ENCODE measurements at places on chromosomes 6 and 20. TPM values are rescaled to one million over a fixed set of nuclear protein-coding genes. Genes with fewer than 3 reads are reported as not detected.

DNA sequence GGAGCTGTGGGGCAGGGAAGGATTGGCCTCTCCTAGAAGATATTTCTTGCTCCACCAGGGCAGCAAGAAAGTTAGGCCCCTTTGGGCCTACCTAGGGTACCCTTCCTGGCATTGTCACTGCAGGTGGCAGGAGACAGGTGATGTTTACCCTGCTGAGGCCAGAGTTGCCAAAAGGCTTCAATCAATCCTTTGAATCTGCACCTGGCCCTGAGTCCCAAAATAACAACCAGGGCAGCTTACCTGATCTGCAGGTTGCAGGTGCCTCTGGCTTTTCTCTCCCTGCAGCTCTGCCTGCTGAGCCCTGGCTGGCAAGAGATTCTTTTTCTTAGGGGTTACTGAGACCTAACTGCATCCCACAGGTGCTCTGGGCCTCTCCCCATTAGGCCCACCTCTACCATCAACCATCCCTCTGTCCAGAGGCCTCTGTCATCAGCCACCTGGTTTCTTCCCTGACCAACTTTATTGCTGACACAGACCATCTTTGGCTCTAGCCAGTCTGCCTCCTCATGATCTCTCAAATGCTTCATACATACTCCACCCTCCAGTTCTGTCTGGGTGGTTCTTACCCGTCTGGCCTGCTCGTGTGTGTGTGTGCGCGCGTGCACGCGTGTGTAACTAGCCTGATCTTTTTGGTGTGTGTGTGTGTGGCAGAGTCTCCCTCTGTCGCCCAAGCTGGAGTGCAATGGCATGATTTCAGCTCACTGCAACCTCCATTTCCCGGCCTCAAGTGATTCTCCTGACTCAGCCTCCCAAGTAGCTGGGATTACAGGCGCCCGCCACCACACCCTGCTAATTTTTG lies 13.7 kb downstream of the BCL2L1 start:
- H3K4me1 ChIP-seq: peaks cover 95% of the 10 kb centered on the region
- DNase-seq: no peak
- no peak overlapping the region for H3K4me3 ChIP-seq
- H3K27me3 ChIP-seq: no peaks in the 10 kb centered on the region
- H3K36me3 ChIP-seq: peaks cover 35% of the 10 kb centered on the region

FAM217A gene
- total RNA-seq: not detected

PAK5 gene
- total RNA-seq: 0.42 TPM

BMP6 gene
- 5.1 TPM for total RNA-seq

DNA sequence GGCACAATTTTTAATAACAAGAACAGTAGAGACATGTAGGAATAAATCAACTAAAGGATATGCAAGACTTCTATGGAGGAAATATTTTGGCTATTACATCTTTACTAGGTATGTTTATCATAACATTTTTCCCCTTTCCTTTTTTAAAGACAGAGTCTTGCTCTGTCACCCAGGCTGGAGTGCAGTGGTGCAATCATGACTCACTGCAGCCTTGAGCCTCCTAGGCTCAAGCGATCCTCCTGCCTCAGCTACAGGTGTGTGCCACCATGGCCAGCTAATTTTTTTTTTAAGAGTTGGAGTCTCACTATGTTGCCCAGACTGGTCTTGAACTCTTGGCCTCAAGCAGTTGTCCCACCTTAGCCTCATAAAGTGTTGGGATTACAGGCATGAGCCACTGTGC lies 37.0 kb downstream of the AKAP7 start:
- H3K27me3 ChIP-seq: no peaks in the 10 kb centered on the region
- no peaks in the 10 kb centered on the region for H3K4me1 ChIP-seq
- peaks cover 18% of the 10 kb centered on the region for H3K36me3 ChIP-seq
- DNase-seq: no peak

DNA sequence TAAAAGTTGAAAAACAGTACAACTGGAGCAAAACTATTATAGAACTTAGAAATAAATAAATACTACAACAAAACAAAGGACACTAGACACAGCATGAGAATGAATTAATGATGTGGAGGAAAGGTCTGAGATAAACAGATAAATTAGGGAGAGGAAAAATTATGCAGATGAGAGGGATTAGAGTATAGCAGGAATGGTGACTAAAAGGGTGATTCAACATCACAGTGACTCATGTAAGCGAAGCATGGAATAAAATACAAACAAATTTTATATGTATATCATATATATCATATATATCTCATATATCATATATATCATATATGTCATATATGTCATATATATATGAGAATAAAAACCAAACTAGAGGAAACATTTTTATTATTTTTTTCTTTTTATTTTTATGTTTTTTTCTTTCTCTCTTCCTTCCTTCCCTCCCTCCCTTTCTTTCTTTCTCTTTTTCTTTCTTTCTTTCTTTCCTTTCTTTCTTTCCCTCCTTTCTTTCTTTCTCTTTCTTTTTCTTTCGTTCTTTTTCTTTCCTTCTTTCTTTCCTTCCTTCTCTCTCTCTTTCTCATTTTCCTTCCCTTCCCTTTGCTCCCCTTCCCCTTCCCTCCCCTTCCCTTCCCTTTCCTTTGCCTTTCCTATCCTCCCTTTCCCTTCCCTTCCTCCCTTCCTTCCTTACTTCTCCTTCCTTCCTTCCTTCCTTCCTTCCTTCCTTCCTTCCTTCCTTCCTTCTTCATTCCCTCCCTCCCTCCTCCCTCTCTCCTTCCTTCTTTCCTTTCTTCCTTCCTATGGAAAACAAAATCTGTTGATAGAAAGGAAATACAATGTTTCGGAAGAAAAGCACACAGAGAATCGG lies 1014.6 kb downstream of the GRIK2 start:
- H3K36me3 ChIP-seq: no peaks in the 10 kb centered on the region
- H3K4me3 ChIP-seq: no peak overlapping the region
- no peaks in the 10 kb centered on the region for H3K4me1 ChIP-seq
- no peak for DNase-seq

OPN5 gene
- not detected for total RNA-seq

CD93 gene
- 24.5 TPM for total RNA-seq

DNA sequence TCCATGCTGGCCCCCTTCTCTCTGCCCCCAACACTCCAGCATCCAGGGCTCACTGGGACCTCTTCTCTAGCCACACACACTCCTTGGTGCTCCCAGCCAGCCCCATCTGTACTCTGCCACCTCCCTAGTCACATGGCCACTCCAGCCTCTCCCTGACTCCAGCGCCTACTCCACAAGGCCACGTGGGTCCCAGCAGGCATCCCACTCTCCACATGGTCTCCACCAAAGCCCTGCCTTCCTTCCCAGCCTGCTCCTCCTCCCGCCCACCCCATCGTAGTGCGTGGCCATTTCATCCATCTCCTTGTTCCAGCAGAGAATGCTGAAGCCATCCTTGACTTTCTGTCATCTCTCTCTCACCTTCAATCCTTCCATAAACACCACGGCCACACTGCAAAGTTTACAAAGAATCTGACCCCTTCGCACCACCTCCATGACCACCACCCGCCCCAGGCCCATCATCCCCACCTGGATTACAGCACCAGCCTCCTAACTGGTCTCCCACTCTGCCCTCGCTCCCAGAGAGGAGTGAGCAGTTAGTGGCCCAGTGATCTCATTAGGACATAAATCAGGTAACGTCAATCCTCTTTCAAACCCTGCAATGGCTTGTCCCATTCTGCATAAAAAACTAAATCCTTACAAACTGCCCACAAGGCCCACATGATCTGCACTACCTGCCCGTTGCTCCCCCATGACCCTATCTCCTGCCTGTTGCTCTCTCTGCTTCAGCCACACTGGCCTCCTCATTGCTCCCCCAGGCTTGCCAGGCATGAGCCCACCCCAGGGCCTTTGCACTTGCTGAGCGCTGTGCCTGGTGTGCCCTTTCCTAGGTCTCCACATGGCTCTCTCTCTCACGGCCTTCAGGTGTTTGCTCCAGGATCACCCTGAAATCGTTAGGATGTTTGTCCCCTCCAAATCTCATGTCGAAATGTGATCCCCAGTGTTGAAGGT lies 96.2 kb downstream of the GRM4 start:
- no peak overlapping the region for H3K4me3 ChIP-seq
- H3K36me3 ChIP-seq: no peaks in the 10 kb centered on the region
- no peaks in the 10 kb centered on the region for H3K4me1 ChIP-seq
- no peak for DNase-seq

DNA sequence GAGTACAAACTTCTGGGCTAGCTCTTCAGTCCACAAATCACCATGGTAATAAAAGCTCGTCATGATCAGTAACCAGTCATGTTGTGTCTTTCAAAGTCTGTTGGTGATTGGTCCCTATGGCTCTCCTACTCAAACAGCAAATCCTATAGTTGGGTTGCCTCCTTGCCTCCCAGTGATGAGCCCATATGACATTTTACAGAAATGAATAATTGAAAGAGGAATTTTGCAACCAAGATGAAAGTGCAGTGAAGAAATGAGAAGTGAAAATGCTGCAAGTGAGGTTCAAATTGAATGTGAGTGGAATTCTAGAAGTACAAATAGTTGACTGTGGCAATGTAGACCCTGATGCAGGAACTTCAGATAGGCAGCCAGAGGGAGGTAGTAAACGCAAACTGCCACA lies 5.1 kb upstream of the SIRPD start:
- H3K36me3 ChIP-seq: no peaks in the 10 kb centered on the region
- no peaks in the 10 kb centered on the region for H3K27me3 ChIP-seq
- H3K4me1 ChIP-seq: no peaks in the 10 kb centered on the region
- no peak for DNase-seq
- H3K27ac ChIP-seq: no peak overlapping the region
- no peak overlapping the region for H3K4me3 ChIP-seq

DNA sequence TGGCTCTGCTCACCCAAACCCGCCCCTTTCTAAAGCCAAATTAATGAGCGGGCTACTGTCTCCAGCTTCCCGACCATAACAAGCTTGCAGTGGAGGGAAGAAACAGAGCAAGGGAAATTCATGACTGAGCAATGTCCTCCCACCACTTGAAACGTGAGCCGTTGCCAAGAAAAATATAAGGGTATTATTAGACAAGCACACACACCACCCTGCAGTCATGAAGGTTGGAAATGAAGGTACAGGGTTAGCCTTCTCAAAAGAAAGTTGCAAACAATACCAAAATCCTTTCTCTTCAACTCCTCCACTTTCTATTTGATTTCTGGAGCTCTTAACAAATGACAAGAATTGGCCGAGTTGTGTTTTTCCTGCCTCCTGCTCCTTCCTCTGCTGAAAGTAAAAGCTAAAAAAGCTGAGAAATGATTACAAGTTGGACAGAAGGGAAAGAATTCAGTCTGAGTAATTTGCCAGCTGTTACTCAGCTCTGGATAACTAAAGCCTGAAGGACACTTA lies 151.1 kb upstream of the B3GAT2 start:
- H3K4me1 ChIP-seq: peaks cover 27% of the 10 kb centered on the region
- H3K4me3 ChIP-seq: peak overlapping the region; percentile 12
- DNase-seq: no peak
- peak overlapping the region; percentile 11 for H3K27ac ChIP-seq

DNA sequence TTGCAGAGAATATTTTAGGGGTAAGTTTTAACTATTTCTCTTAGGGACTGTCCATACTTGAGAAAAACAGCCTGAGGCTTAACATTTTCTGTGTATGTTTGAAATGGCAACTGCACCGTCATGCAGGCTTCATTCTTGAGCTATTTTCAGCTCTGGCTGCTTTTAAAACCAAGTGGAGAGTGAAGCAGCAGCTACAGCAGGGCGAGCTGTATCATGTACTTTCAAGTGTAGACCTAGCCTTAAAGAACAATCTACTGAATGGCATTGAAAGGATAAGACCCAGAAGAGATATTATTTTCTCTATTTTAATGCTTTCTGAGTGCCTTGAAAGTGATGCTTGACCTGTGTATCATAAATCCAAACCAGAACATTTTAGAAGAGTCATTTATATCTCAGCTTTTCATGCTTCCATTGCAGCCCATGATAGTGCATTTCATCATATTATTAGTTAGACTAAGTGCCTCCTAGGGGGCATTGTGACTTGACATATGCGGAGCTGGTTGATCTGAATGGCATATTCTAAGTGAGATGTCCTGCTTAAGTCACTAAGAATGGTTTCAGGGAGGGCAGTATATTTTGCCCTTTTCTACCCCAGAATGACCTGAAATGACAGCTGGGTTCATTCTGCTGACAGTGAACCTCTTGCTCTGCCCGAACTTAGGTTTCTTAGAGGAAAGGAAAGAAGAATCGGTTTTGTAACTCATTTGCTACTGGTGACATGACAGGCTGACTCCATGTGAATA lies 85.3 kb downstream of the NKAIN2 start:
- no peaks in the 10 kb centered on the region for H3K27me3 ChIP-seq
- DNase-seq: no peak
- no peaks in the 10 kb centered on the region for H3K4me1 ChIP-seq

DNA sequence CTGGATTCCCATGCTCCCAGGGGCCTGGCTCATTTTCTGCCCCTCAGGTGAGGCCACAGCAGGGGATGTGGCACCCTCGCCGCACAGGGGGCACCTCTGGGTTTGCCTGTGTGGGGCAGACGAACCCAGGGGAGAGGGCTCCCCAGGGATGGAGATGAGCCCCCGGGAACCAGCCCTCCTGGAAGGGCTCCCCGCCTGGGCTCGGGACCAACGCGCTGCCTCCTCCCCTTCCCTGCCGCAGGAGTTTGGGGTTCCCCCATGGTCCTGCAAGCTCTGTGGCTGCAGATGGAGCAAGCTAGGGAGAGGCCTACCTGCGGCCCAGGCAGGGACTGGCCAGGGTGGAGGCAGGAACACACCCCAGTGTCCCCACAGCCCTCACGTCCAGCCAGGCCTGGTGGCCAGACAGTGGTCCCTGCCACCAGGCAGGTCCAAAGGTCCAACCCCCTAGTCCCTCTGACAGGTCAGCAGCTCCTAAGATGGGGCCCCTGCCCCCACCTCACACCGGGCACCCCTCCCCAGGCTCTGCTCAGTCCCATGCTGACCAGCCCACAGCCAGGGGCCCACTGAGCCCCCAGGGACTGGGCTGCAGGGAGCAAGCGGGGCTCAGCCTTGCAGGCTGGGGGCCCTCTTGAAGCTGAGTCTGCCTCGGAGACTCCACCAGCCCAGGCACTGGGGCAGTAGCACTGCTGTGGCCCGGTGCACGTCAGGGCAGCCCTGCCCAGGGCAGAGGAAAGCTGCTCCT lies 13.7 kb downstream of the LAMA5 start:
- H3K27ac ChIP-seq: peak overlapping the region; percentile 93
- H3K36me3 ChIP-seq: peaks cover 33% of the 10 kb centered on the region
- DNase-seq: no peak
- H3K4me3 ChIP-seq: no peak overlapping the region
- H3K27me3 ChIP-seq: no peaks in the 10 kb centered on the region

DNA sequence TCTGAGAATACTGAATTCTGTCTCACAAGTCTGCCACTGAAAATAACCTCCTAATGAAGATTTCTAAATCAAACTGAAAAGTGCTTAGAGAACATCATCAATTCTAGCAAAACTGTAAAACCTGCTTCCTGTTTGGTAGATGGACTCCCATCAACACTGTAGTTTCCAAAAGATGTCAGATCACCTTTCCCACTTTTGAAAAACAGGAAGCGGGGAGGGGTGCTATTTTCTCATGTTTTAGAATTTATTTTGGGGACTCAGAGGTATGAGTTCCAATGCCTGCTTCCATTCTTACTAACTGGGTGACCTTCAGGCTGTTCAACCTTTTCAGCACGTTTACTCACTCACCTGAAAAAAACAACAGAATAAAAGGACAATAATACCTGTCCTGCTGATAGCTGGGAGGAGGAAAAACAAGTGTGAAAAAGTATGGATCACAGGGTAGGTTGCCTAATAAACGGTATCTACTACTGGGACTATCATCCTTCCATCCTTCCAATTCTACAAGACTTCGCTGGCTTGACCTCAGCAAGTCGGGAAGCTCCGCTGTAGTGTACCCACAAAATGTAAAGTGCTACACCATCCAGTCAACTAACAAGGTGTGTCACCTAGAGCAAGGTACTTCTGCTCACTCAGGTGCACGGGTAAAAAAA lies 1.1 kb downstream of the ATP5F1E start:
- DNase-seq: peak; percentile 31
- H3K27ac ChIP-seq: peak overlapping the region; percentile 87
- peaks cover 65% of the 10 kb centered on the region for H3K36me3 ChIP-seq

NOX3 gene
- total RNA-seq: not detected
